Gastroesophageal sphincter (tissue), 4 donors: ENCODE measurements at places on chromosomes 6 and 20.
A peak's percentile ranks its signal among the peaks of the same experiment; 100 is the strongest.

DNA sequence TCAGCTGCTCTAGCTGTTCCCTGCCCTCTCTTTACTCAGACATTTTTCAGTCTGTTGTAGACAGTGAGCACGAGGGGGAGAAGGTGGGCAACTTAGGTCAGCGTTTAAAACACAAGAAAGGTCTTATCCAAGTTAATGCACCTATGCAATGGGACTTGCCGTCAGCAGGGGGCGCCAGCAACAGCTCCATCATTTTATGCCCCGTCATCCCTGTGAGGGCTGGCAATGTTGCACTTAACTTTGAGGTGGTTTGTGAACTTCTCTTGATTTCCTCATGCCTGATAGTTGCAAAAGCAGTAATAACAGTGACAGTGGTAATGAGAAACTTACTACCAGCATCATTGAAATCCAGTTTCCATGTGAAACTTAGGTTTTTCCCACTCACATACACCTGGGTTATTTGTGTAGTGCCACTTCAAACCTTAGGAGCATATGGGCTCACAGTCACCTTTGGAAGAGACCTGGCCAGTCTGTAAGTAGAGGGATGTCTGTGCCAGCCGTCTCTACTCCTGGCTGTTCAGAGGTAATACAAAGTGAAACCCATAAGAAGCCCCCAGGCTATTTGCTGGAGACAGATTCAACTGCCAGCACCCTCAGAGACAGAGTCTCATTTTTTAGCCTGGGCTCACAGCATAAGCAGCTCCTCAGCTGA, 44.9 kb upstream of the ID1 start:
- peak; percentile 55 for ATAC-seq

- no peak for ATAC-seq
Measured at GRCh38 chr20:22836211-22836610, 198.9 kb upstream of the SSTR4 start.

DNA sequence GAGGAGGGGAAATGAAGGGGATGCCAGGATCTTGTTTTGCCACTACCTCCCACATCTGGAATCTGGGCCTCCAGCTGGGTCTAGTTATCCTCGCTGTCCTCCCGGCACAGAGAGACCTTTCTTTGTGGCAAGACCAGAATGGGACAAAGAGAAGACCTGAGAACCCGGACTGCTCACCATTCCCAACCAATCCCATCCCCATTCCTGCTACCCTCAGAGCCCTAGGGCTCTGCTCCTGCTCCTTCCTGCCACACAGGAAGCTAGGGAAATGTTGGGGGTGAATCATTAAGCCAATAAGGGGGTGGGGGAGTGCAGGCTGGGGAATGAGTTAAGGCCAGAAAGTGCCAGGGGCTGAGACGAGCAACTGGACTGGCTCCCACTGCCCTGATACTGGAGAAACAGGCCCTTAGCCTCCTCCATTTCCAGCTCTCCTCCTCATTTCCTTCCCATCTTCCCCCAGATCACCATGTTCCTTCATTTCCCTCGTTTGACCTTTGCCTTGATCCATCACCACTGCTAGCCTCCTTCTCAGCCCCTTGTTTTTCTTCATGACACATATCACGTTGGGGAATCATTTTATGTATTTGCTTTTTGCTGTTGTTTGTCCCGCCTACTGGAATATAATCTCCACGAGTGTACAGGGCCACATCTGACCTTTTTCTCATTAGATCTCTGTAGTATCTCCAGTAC, 4.6 kb upstream of the IER3 start:
- no peak for ATAC-seq

- ATAC-seq = no peak
Measured at GRCh38 chr20:62066983-62067433, 1.3 kb upstream of the TAF4 start.

GRCh38 chr6:144123421-144123820, 26.9 kb upstream of the STX11 start:
- ATAC-seq = no peak

GRCh38 chr20:37737826-37738420, 44.1 kb downstream of the CTNNBL1 start:
- no peak for ATAC-seq

DNA sequence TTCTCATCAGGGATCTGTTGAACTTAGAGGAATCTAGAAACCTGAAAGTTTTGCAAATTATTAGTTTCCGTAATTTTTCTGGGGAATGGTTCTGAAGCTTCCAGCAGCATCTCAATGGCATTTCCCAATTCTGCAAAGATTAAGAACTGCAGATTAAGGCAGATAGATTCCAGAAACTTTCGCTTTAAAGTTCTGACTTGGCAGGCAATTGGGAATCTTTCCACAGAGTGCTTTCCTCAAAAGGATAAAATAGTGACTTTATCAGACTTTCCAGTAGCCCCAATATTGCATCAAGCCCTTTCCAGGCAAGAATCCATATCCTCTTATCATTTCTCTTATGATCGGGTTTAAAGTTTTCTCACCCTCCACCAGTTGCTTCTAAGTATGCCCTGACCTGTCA, 261.1 kb downstream of the FNDC1 start:
- no peak for ATAC-seq

GRCh38 chr20:10261702-10262101, 43.1 kb downstream of the SNAP25 start:
- no peak for ATAC-seq

DNA sequence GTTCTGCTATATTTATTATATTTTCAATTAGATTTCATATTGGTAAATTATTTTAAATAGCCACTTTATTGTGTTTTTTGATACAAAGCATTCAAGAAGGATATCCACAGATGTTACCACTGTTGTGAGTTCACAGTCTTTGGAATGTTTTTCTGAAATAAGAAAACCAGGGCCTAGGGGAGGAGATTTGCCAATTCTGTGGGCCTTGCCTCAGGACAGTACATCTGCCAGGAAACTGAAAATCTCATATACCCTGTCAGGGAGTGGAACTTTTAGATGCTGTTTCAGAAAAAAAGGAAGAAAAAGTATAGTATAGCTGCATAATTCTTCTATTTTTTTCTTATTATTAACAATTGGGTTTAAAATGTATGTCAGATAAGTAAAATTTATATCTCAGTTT, 995.9 kb upstream of the ADGRB3 start:
- no peak for ATAC-seq

GRCh38 chr20:47800623-47801022, 15.3 kb upstream of the SULF2 start:
- no peak for ATAC-seq

DNA sequence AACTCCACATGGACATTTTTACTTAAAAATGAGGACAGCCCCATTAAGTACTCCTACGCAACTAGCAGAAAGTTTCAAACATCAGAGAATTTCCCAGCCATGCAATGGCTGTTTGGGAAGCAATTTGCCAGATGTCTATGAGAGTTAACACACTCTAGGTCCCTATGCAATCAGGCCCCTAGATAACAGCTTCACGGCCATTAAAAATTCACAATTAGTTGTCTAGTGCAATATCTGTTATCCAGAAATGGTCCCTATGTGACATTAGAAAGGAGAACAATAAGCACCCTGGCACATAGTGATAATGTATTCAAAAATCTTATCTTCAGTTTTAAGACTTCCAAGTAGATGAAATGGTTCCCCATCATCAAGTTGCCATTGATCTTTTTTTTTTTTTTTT, 174.3 kb upstream of the NRSN1 start:
- ATAC-seq = no peak

DNA sequence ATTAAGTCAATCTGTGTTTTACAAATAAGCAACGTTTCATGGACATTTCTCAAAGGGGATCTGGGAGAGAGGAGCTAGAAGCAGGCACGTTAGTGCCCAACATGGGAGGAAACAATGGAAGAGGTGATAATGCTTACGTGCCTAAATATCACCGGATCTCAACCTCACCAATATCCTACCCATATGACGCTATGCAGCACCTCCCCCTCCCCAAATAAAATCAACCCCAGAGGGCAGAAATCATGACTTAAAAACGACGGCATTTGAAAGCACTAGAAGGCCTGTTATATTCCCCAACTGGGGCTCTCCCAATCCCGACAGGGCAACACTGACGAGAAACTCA, 425 bp downstream of the HBS1L start:
- ATAC-seq = no peak

GRCh38 chr6:130980310-130981032, 82.6 kb downstream of the EPB41L2 start:
- ATAC-seq = no peak

- no peak for ATAC-seq
Measured at GRCh38 chr6:77653816-77654215, 977 bp downstream of the MEI4 start.

DNA sequence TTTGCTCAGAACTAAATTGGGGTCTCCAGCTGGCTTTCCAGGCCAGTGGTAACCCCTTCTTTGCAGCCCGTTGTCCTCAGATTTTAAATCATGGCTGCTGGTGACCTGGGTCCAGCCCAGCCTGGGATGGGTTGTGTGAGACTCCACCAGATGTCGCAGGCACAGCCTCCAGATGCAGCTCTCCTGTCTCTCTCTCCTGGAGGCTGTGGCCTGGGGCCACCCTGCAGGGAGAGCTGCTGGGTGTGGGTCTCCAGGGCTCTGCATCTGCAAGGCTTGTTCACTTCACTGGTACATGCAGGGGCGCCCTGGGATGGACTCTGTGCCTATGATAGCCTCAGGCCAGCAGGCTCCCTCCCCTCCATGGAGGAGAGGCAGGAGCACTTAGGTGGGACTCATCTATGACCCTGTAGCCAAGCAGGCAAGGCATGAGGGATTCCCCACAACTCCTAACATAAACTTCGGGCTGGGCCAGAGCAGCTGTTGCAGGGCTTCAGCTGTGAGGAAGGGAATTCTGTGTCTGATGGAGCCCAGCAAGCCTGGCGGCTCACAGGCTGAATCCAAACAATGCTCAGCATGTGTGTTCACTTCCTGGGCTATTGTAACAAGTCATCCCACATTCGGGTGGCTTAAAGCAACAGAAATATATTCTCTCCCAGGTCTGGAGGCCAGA, 94.7 kb upstream of the NXT1 start:
- ATAC-seq = no peak

GRCh38 chr6:170027647-170028043, 263.2 kb downstream of the DLL1 start:
- ATAC-seq = no peak

DNA sequence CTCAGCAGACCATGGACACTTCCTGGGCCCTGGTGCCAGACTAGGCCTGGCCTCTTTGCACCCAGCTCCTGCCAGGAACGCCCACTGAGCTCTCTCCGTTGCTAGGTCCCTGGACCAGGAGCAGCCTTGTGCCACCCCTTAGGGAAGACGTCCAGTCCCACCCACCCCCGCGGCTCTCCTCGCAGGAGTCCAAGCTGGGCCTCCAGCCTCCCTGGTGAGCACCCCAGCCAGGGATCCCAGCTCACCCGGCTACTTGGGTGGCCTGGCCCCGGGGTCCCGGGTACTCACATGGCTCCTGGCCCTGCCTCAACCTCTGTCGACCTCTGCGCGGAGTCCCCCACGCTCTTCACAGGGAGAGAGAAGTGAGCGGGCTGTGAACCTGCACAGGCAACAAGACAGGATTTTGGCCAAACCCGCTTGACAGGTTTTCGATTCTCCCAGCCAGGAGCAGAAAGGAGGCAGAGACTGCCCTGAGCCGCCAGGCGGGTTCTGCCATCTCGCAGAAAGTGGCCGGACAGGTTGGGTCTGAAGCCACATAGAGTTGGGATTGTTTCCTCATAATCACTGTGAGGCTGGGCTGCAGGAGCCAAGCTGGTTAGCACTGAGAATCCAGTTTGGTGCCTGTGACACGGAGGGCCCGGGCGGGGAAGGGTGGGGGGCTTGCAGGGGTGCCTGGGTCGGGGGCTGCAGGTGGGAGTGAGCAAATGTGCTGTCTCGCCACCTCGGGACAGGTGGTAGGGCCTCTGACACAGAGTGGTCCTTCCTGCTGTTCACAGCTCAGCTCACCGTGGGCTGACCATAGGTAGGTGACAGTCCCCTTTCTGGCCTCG, at the start of gene RBBP8NL:
TSS of gene RBBP8NL (minus strand) at position 368 of the 830 bp plus-strand sequence. CDS start 7,892 bp downstream, outside the sequence.
- no peak for ATAC-seq

GRCh38 chr6:17001188-17001587, 100.7 kb upstream of the STMND1 start:
- ATAC-seq = no peak

- no peak for ATAC-seq
Measured at GRCh38 chr6:4890191-4890590, 113.6 kb downstream of the RPP40 start.

GRCh38 chr6:127302728-127303660, 36.3 kb downstream of the RNF146 start:
- ATAC-seq = no peak

DNA sequence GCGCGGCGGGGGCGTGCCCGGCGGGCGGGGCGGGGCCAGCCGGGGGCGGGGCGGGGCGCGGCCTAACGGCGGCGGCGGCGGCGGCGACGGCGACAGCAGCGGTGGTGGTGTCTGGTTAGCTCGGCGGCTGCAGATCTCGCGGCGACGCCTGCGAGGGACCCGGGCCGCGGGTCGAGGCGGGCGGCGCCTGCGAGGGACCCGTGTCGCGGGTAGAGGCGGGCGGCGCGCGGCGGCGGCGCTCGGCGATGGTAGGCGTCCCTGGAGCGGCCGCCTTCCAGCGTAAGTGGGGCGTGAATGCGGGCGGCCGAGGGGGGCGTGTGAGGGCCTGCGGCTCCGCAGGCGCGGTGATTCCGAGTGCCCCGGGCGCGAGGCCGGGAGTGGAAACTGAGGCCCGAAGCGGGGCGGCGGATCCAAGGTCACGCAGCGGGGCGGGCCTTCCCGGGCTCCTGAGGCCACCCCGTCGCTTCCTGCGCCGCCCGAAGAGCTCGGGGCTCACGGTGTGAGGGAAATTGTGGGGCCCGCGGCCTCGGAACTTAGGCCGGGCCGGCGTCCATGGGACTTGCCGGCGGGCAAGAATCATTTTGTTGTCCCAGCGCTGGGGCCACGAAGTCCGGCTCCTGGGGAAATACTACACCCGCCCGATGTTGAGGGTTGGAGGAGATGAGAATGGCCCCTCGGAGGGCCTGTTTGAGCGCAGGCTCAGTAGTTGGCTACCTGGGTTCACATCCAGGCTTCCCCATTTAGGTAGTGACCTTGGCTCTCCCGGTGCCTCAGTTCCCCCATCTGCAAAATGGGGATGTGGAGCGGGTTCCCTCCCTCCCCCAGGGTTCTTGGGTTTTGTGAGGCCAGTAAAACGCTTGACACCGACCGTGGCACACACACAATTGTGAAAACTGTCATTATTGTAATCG, at the start of gene CBFA2T2:
TSS of gene CBFA2T2 (plus strand) at position 74 of the 911 bp plus-strand sequence. CDS start at position 246, 172 bp downstream.
- peak; percentile 80 for ATAC-seq

GRCh38 chr20:49513517-49513916, 31.0 kb upstream of the KCNB1 start:
- ATAC-seq = no peak
